T-helper 22 cell (primary cell): ENCODE measurements at places on chromosomes 16 and 17.

- DNase-seq: no peak
Observed at GRCh38 chr16:89779909-89780305, 36.5 kb downstream of the FANCA start.

- no peak for DNase-seq
Observed at GRCh38 chr16:81614171-81614570, 164.9 kb upstream of the PLCG2 start.

DNA sequence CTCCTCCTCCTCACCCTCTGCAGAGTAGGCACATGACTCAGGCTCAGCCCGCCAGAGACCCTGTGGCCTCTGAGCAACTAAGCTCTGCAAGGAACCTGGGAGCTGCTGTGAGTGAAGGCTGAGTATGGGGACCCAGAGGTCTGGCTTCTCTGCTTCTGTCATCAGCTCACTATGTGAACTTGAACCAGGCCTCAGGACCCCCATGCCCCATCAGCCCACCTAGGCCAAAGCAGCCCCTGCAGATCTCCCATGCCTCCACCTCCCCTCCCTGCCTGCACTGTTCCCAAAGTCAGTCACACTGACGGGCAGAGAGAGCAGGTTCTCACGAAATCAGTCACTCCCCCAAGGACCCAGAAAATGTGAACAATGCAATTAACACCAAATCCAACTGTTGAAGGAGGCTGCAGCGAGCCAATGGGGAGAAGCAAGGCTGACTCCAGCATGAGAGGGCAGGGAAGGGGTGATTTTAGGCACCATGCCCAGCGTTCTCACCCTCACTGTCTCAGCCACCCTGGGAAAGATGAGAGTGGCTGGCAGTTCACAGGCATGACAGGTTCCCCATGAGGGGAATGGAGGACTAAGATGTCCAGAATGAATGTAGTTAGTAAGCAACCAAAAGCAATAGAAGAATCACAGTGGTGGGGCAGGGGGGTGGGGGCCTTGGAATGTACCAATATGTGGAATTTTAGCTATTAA lies 60.6 kb downstream of the BEAN1 start:
- DNase-seq: no peak

DNA sequence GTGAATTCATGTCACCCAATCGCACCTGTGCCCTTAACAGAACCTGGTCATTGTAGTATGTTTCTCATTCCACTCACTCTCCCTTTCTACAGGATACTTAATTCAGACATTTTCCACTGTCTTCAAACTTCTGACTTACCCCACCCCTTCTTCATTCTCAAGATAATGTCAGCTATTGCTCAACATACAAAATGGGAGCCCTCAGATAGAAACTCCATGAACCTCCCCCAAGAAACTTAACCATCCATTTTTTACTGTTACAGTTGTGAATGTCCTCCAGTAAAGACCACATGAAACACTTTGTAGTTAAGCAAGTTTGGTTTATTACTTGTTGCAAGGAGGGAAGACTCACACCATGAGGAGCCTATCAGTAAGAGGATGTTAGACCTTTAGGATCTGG lies 22.1 kb upstream of the ARHGAP17 start:
- no peak for DNase-seq

- DNase-seq: no peak
Observed at GRCh38 chr17:6070430-6070912, 292 bp downstream of the WSCD1 start.

DNA sequence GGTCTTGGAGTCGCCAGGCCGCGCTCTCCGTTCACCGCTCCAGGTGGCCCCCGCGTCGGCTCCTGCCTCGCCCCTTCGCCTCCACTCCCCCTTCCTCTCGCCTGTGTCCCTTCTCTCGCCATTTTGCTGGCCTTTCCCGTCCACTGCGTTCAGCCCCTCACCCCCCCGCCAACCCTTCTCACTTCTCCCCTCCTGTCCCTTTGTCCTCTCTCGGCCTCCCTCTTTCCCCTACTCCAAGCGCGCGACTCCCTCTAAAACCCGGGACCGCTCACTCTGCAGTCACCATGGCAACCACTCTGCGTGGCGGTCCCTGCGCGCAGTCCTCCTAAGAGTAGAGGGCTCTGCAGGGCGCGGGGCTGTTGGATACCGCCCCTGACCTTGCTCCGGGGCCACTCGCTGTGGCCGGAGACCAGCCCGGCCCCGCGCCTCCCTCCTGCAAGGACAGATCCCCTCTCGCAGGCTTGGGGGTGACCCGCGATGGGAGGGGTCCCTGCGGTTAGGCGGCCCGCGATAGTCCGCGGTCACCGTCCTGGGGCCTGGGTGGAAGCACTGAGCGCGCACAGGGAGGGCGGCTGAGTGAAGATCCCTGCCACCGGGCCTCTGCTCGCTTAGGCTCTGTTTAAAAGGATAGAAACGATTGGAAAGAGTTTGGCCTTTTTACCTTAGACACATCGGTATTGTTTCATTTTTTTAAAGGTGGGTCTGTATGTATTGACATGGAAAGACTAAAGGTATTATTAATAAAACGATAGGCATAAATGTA lies 454 bp downstream of the CCDC40 start:
- no peak for DNase-seq

- DNase-seq: no peak
Observed at GRCh38 chr17:67549820-67550219, 167.9 kb upstream of the NOL11 start.
